8988T (cell line): ENCODE measurements at places on chromosomes 16 and 17.

DNA sequence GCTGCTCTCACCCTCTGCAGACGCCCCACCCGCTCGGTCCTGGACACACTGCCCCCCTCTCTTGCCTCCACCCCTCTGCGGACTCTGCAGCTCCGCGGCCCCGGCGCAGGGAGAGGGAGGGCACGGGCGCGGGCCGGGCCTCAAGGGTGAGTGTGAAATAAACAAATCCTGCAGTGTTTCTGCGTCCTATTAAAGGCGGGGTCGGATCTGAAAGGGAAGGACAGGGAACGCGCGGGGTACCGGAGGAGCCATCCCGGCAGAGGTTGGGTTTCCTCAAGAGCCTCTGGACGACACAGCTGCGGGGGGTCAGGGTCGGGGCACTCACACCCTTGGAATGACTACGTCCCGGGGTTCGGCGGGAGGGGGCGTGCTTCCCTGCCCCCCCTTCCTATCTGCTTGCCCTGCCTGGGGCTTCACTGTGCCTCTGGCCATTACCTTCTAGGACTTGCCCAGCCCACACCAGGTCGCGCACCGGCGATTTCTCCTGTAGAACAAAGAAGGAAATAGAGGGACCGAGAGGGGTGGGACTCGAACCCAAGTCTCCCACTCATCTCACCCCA, 466 bp upstream of the HSF4 start:
- no peak for DNase-seq

DNA sequence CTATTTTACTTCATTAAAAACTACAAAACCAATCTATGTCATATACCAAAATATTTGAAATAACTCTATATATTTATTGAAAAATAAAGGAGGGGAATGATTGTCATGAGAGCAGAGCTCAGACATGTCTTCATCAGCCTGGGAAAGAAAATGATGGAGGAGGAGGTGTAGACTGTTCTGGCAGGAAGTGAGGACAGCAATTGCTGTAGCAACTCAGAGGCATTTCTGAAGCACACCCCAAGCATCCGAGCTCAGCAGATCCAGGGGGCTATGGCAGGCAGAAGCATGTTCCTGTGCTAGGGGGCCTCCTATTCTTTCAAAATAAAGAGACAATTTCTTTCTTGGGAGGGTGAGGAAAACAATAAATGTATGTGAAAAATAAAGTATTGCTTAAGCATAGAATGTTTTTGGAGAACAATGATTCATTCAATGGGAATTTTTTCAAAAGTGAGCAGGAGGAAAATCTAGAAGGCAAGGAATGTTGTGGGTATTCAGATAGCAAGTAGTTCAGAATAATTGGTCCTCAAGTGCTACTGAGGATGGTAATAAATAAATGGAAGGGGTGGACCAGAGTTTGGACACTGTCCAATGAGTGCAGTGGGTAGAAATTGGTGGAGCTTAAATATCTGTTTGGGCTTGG, 383.4 kb downstream of the CDH11 start:
- no peak for DNase-seq

GRCh38 chr17:78903101-78903779, at the start of gene CEP295NL:
Gene CEP295NL, minus strand, starts transcription at chr17:78903201. Its CDS starts 1,373 bp downstream, at chr17:78901828.
- no peak for DNase-seq

DNA sequence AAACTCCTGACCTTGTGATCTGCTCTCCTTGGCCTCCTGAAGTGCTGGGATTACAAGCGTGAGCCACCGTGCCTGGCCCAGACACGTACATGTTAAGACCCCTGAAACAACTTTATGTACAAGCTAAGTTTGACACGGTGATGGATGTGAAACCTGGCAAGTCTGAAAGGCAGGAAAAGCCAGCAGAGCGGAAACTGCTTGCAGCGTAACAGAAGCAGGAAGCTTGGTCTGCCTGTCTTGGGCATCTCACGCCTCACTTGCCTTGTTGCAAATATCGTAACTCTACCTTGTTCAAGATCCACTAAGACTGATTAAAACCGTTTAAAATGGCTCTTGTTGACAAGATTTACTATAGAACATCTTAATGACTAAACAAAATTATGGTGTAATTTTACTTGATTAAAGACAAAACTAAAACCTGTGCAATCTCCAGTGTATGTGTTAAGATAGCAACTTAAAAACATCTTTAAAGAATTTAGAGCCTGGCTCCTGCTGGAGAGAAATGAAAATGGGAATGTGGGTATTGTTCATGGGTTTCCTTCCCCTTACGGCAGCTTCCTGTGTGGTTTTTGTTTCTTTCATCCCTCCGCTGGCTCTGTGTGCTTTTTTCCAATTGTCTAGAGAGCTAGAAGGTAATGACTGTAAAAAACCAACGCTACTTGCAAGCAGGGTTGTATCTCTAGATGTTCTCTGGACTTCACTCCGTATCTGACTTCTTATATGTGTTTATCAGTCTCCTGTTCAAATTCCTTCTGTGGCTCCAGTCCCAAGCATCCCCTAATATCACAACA, 477.6 kb downstream of the XYLT1 start:
- DNase-seq = no peak

DNA sequence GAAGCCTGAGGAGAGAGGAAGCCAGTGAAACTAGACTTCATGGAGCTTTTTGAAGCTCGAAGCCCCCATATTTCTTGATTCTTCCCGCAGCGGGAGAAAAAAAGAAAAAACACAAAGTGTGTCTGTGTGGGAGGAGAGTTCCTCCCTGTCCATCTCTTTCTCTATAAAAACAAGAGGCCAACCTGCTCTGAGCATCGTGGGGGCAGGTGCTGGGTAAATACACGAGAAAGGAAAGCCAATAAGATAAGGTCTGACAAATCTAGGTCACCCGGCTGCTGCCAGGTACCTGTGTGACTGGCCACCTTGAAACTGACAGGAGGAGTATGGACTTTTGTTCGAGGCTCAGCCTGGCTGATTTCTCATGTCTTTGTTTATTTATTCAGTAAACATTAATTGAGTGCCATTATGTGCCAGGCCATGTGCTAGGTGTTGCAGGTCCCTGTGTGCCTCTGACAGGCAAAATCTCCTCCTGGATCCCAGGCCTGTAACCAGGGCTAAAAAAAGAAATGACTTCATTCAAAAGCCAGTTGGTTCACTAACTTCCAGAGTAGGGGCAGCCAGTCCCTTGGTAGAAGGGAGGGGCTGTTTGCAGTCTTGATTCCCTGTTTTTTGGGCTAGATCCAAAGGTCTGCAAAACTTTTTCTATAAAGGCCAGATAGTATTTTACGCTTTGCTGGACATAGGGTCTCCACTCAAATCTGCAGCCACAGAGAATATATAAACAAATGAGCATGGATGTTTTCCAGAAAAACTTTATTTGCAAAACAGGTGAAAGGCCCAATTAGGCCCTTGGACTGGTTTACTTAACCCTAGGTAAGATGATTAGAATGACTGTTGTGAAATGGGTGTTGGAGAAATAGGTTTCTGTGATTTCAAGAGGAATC, 35.6 kb downstream of the YPEL2 start:
- no peak for DNase-seq
